ENCODE measurements at places on chromosomes 16 and 17. TPM values are rescaled to one million over a fixed set of nuclear protein-coding genes. Genes with fewer than 3 reads are reported as not detected.

The TBC1D3H gene
- total RNA-seq, result not detected

The ABCC11 gene
- not detected for total RNA-seq

The ATP2A3 gene
- 13.3 TPM for total RNA-seq

The SNAI3 gene
- total RNA-seq, result 1.1 TPM

The OR1E2 gene
- not detected for total RNA-seq

DNA sequence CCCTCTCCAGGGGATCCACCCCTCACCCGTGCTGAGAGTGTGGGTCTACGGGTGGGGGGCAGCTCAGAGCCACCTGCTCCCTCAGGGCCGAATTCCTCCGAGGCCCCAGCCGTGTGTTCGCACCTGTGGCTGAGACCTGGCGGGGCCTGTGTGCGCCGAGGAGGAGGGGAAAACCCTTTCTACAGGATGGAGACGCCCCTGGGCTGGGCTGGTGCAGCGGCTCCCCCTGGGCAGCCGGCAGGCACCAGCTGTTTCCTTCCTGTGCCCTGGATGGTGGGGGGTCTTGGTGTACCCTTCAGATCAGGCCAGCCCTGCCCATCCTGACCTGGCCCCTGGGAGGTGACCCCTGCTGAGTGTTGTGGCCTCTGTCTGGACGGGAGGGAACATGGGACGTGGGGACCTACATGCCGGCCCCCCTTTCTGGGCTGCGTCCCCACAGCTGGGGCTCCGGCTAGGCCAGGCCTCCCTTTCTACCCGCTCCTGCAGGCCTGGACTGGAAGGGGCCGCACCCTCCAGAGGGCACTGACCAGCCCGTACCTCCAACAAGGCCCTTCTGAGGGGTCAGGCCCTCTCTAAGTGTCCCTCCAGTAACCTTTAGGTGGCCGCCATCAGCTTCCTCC lies 28.3 kb upstream of the PABPN1L start:
- no peak for DNase-seq

DNA sequence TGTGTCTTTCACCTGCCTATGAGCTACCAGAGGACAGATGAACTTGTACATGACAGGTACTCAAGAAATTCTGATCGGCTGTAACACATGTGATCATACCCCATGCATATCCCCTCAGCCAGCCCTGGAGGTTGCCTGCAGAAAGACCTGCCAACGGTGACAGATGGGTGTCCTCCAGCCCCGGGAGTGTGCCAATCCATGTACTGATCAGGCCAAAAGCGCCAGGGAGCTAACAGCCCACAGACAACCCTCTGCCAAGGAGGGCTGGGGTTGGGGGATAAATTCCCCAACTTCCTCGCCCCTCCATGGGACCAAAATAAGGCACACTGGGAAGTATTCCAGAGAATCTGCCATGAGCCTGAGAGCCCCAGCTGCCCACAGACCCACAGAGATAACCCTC lies 189.4 kb downstream of the CCT6B start:
- no peak for DNase-seq

DNA sequence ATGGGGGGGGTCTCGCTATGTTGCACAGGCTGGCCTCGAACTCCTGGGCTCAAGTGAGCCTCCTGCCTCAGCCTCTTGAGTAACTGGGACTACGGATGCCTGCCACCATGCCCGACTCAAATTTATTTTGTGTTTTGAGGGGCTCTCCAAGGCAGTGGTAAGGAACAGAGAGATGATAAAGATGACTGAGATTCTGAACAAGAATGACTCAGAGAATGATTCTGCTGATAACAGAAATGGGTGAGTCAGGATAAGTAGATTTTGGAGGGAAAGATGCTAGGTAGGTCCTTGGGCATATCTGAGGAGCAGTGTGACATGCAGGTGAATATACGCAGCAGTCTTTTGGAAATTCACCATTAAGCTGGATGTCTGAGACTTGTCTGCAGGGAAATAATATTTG lies 2.6 kb downstream of the TMEM220 start:
- no peak for DNase-seq

All from kidney epithelial cell (primary cell).